ENCODE measurements at places on chromosomes 6 and 20.
A peak's percentile ranks its signal among the peaks of the same experiment; 100 is the strongest.

DNA sequence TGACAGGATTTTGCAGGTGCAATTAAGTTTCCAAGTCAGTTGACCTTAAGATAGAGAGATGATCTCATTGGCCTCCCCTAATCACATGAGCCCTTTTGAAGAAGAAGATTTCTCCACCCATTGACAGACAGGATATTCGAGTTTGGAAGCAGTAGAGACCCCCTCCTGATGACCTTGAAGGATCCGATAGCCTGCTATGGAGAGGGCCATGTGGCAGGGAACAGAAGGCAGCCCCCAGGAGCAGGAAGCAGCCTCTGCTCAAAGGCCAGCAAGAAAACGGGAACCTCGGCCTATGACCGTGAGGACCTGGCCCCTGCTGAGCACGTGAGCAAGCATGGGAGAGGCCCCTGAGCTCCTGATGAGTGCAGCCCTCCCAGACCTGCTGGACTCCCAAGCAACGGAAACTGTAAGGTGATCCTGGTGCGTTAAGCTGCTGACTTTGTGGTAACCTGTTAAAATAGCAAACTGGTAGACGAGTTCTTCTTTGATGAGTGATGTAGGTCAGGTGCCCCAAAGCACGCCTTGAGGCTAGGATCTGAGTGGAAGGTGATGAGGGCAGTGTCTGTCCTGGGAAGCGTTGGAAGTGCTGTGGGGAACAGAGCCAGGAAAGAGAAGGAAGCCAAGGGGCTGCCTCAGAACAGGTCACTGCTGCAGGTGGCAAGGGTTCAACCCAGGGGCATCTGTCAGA is 18.5 kb upstream of the TUBB2A start:
- DNase-seq: no peak

DNA sequence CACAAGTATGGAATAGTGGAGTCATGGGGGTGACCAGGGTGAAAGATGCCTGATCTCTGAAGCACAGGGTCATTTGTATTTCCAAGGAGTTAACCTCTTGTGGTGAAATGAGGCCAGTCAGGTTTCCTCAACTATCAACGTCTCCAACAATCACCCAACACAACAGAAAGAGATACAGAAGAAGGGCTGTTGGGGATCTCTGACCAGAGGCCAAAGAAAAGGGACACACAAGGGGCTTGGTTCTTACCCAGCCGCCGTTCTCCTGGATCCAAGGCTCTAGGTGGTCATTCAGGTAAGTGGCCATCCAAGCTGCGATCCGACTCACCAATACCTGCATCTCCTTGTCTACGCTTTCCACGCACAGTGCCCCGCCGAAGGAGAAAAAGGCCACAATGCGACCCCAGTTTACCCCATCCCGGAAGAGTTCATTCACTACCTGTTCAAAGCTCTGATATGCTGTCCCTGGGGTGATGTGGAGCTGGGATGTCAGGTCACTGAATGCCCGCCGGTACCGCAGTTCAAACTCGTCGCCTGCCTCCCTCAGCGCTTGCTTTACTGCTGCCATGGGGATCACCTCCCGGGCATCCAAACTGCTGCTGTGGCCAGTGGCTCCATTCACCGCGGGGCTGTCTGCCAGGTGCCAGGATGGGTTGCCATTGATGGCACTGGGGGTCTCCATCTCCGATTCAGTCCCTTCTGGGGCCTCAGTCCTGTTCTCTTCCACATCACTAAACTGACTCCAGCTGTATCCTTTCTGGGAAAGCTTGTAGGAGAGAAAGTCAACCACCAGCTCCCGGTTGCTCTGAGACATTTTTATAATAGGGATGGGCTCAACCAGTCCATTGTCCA is 1.0 kb downstream of the BCL2L1 start:
- no peak for DNase-seq

DNA sequence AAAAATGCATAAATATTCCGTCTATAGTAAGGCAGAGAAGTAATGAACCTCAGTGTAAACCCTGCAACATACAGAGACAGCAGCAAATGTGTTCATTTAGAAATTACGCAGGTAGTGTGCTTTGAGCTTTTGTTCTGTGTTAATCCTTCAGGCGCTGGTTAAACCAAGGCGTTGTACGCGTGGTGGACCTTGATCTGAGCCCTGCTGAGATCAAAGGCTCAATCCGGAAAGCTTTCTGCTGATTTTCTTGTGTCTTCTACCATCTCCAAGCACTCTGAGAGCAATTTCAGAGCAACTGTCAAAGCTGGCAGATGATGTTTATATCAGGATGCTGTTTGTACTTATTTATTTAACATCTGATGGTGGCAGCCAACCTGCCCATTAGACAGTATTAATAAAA is 382.8 kb downstream of the CDH26 start:
- DNase-seq: no peak

DNA sequence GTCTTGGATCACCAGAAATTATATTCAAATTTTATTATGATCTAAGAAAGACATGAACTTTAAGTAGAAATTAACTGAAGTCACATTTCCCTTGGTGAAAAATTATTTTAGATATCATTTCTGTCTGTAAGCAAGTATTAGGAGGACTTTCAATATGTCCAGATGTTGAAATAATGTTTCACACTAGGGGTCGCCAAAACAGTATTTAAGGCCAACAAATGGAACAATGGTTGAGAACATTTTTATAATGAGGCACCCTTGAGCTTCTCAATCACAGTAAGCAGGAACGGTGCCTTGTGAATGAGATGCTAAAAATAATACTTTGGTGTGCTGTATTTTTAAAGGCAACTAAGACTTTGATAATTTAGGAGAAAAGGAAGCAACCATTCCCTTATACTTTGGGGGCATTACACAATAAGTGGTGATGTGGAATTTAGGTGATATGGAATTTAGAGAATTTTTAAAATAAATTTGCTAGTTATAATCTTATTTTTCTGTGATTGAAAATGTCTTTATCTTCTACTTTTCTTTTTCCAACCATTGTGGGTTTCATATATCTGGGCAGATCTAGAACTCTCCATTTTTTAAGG is 9.6 kb upstream of the SF3B5 start:
- DNase-seq: peak; percentile 27

GRCh38 chr20:63964412-63964811 is 5.3 kb downstream of the ZNF512B start:
- no peak for DNase-seq

DNA sequence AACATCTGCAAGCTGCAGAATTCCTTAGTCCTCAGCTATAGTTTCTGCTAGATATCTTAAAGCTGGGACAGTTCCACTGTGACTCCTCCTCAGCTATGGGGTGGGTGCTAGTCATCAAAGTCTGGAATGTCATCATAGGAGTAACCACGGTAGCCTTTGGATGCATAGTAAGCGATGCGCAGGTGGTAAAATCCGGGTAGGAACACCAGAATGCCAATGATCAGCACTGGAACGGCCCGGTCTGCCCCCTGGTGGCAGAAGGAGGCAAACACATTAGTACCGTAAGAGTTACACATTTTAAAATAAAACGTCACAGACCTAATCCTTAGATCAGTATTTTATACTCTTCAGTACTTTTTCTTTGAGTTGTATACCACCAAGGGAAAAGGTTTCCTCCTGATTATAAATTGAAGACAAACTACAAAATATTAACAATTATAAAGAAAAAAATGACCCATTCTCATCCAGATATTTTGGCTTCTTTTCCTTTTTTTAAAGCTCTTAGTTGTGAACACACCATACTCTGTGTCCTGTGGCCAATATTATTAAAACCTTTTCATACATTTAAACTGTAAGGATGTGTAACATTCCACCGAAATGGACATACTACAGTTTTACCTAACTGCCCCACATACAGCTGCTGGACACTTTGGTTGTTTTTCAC is 18.9 kb downstream of the PCNA start:
- peak; percentile 19 for DNase-seq

GRCh38 chr6:33786736-33787135 is 2.2 kb downstream of the LEMD2 start:
- no peak for DNase-seq

DNA sequence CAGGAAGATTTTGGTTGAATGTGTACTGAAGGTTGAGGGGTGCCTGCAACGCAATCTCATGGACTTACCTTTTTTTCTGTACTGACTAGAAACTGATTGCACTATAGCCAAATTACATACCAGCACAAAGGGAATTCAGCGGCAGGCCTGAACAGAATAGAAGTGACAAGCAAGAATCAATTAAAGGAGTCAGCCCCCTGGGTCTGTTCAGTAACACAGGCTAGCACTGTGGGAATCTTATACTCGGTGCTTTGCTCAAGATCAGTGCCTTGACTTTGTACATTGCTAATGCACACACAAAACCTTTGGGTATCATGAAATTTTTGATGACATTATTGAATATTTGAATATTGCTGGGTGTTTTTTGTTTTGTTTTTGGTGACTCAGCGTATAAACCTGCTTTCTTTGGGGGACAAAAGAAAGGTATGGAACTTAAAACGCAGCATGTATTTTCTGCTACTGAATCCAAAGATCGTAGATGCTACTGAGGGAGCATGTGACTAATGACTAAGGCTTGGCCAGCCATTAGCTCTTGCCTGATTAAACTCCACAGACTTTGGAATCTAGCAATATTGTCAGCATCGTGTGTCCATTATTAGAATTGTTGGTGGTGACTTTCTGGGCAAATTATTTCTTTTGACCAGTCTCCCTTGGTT is 236.6 kb downstream of the ARID1B start:
- DNase-seq: no peak

DNA sequence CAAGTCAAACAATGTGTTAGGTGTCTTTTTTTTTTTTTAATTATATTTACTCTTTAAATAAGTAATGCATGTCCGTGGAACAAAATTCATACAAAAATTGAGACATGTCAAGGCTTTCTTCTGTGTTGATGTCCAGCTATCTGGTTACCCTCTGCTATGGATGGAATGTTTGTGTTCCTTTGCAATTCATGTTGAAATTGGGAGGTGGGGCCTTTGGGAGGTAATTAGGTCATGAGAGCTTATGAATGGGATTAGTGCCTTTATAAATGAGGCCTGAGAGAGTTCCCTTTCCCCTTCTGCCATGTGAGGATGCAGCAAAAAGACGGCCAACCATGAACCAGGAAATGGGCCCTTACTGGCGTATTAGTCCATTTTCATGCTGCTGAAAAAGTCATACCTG is 83.1 kb upstream of the KCNG1 start:
- DNase-seq: no peak

- DNase-seq: no peak
Measured at GRCh38 chr6:8342241-8342819, 93.0 kb downstream of the SLC35B3 start.

- no peak for DNase-seq
Measured at GRCh38 chr6:14787677-14788076, 458.2 kb upstream of the JARID2 start.

DNA sequence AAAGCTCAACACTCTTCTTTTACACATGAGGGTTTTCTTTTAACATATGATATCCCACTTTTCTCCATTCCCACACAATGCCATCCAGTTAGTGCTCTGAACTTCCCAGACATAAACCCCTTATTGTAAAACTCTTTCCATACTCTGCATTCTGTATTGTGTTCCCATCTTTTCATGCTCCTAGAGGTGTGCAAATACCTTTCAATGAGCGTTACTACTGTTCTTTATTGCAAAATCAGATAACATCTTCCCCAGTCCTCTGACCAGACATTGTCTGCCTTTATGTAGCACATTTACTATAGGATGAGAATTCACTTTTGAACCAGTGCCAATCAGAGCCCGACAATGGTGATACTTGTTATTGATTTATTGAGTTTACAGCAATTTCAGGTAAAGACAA is 296.2 kb downstream of the GRIK2 start:
- no peak for DNase-seq

DNA sequence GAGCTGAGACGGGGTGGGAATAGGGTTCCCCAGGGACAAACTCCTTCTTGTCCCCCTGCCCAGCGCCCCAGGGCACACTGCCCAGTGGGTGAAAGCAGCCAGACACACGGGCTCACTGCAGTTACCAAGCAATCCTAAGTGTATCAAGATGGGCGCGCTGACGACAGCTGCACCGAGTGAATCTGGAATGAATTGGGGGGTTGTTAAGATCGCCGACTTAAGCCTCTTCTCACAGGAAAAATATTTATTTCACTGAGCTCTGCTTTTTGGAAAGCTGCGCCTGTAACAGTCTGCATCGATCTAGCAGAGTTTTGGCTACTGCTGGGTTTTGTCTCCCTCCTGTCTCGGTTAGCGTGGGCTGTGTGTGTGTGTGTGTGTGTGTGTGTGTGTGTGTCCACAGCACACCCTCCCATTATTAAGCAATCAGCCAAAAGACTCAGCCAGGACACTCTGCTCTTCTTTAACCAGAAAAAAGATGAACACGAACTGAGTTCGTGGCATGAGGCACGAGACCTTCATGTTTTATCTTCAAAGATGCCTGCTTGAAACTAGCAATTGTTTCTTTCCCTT is 35.9 kb downstream of the RIPOR3 start:
- no peak for DNase-seq

DNA sequence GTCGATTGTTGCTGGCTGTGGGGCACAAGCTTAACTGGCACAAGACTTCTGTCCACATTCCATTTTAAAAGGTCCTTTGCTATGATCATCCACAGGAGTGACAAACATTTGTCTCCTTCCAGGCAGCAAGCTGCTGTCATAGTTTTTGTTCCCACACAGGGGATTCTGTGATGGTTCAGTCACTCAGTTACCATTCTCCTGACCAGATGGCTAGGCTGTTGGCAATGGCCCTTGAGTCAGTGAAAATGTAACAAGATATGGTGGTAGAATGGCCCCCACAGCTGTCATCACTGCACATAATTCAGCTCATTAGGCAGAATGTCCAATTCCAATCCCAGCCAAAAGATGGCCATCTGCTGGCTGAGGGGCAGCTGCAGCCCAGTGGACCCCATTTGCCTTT is 13.7 kb downstream of the BPIFA1 start:
- DNase-seq: no peak

GRCh38 chr6:22320750-22321149 is 23.9 kb upstream of the PRL start:
- DNase-seq: no peak

DNA sequence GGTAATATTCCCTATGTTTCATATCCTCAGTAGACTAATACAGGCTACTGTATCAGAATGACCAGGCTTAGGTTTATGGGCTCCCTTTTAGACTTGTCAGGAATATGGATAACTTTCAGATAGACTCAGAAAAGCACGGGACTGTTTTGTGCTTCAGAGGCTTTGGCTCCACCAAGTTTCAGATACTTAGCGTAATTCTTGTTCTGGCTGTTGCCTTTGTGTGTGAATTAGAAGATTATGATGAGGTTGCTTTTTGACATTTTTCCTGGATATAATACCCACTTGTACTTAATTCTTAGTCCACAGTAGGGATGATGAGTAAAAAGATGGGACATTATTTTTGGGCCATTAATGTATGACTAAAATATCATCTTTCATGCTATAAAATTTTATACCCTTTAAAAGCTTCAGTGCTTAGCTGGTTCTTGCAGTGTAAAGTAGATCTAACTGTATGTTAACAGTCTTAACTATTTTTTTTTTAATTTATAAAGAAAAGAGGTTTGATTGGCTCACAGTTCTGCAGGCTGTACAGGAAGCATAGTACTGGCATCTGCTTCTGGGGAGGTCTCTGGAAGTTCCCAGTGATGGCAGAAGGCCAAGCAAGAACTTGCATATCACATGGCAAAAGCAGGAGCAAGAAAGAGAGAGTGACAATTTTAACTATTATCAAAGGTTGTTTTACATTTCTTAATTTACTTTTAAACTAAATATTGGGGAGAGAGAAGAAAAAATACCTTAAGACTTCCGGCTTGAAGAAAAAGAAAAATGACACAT is 120.7 kb downstream of the ZFAND3 start:
- no peak for DNase-seq
